ENCODE measurements at places on chromosomes 4 and X.

DNA sequence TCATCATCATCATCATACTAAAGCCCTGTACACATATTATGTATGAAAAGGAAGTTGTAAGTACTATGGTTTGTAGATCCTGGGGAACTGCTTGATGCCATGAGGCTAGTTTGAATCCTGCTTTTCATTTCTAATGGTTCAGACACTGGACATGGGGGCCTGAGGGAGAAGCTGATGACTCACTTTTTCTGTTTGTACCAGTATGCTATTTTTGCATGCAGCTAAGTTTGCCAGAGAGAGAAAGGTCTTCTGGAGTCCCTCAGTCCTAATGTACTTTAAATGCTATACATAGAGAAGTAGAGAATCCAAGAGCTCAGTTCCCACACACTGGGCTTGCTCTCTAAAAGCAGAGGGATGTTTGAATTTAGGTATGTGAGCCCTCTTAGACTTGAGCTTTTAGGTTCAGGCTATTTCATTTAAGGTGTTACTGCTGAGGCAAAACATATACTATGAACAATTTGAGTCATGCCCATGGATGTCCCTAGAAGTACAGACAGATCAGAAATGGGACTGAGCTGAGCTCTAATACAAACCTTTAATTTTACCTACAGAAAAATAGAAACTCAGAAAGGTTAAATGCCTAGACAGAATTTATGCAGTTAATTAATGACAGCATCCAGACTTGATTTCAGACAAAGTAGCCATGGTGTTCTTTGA, 17.6 kb upstream of the HS3ST1 start:
- DNase-seq: no peak

DNA sequence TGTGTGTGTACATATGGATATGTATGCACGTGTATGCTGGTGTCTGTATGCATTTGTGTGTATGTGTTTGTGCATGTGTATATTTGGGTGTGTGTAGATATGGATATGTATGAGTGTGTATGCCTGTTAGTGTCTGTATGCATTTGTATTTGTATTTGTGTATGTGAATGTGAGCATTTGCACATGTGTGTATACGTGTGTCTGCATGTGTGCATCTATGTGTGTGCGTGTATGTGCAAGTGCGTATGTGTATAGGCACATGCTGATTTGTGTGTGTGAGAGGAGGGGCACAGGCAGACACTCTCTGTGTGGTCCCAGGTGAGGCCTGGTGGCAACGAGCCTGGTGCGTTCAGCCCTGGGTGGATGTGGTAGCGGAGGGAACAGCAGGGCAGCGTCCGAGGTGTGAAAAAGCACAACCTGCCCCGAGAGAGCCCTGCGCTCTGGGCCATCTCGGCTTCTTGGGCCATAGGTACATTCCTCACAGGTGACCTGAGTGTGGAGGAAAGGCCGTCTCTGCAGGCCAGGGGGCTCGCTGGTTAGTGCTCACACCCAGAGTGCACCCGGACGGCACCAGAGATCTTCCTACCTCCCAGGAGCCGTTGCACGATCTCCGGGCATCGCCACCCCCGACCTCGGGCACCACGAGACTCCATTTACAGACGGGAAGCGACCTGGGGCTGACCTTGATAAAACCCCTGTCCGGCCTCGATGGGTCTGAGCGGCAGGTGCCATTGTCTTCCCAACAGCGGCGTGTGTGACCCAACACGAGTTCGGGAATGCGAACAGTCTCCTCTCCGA, 45.0 kb downstream of the ASMT start:
- DNase-seq: no peak

DNA sequence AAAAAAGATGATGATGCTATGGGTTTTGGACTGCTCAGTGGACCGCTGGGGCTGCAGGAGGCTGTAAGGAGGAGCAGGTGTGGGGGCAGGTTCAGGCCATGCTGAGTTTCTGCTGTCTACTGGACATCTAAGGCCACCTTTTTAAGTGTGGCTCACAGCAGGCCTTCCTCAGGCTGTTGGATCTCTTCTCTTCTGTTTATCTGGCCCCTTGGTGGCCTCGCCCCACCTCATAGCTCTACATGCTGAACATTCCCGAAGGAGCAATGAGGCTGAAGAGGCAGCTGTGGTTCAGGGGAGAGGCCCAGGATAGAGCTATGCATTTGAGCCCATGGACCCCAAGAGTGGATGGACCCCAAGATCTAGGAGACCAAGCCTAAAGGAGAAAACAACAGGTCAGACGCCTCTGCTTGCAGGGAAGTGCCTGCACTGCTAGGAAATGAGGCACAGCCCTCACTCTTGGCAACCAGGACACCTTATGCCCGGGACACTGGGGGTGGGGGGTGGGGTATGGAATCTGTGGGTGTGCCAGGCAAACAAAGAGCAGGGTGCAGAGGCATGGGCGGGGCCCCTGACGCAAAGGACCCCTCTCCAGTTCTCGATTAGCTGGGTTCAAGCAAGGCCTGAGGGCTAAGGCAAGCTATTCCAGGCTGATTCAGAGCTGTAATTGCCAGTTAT, 168.9 kb downstream of the BCOR start:
- no peak for DNase-seq

DNA sequence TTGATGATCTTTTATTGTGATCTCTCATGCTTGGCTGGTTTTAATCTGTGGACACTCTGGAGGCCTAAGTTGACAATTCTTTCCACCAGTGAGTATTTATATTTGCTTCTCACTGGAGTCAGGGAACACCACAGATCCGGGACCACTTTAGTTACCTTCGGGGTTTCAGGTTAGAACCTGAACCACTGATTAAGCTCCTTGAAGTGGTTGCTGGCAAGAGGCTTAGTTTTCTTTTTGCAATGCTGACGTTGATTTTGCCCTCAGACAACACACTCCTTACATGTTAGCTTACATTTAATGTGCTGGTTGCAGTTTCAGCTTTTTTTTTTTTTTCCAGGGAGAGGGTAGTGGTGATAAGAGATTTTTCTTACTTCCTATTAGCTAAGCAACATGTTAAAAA, 10.5 kb upstream of the ZNF330 start:
- no peak for DNase-seq

- DNase-seq: no peak
Observed at GRCh38 chr4:143403553-143403820, 66.8 kb downstream of the GAB1 start.

GRCh38 chr4:12499693-12500092, 984.4 kb downstream of the RAB28 start:
- DNase-seq: no peak

DNA sequence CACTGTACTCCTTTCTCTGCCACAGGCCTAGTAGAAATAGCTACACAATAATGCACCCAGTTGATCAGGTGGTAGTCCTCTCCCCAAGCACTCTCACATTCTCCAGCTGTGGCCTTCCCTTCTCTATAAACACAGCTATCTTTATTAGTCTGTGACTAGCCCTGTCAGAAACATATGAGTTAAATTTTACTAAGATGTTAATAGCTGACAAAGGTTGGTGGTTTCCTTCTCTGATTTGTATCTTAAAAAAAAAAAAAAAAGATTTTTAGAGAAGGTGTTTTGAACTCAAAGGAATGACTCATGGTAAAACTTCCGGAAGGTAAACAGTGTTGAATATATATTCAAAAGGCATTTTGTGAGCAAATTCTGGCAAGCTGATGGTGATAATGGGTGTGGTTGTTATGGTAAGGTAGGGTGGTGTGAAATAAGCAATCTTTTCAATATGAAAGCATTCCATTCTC, 327.4 kb downstream of the PPP3CA start:
- DNase-seq: no peak

GRCh38 chrX:132631579-132632232, 142.9 kb upstream of the MBNL3 start:
- no peak for DNase-seq

DNA sequence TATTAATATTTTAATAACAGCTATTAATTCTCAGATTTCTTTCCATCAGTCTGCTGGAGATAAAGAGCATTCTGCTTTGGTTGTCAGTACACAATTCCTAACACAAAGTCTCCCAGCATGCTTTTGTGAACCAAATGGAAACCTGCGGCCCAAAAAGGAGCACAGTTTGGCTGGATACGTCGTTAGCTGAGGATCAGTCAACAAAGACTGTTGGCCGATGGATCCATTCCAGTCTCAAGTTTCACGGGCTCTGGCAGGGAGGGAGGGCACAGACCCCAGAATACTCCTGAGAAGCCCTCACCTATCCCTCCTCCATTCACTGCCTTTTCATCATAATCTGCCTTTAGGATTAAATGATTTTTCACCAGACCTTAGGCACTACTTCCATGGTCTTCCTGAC, 26.3 kb upstream of the PRSS48 start:
- DNase-seq: no peak

- no peak for DNase-seq
Observed at GRCh38 chr4:152455311-152455710, 80.6 kb downstream of the FBXW7 start.

DNA sequence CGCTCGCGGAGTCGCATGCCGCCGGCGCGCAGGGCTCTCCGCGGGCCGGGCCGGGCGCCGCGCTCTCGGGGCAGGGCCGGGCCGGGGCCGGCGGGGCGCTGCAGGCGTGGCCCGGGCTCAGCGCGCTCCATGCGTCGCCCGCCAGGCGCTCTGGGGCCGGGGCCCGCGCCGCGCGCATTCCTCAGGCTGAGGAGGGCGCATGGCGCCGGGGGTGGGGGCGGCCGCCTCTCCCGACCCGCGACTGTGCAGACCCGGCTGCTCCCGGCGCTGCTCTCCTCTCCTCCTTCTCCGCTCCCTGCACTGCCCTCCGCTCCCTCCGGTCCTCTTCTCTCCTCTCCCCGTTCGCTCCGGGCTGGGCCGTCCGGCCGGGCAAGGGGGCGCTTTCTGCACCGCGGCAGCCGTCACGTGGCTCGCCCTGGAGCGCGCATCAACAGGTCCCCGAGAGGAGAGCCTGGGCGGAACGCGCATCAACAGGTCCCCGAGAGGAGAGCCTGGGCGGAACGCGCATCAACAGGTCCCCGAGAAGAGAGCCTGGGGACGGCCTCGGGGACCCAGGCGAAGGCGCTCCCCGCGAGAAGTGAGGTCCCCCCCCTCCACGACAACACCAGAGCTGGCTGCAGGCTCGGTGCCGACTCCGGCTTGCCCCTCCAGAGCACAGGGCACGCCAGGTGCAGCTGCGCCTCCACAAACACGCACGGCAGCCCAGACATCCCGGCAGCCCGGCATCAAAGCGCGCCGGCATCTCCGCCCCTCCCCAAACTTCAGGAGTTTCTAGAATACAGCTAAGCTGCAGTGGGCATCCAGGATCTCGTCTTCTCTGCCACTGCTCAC, 12.9 kb downstream of the PPP2R3B start:
- no peak for DNase-seq

DNA sequence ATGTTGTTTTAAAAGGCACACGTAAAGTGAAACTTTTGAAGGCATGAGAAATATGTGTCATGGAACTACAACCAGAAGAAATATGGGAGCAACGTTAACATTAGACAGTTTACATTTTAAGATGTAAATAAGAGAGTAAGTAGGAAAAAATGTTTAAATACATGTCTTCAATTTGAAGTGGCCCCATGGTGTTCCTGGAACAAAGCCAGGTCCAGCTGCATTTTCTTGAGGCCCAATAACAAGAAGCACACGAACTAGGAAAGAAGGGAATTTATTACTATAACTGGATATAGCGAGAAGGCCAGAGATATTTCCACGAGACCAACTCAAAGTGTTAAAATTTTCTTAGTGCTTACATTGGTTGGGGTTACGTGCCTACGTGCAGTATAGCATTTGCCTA, 458.1 kb downstream of the KCTD8 start:
- no peak for DNase-seq

- DNase-seq: no peak
Observed at GRCh38 chr4:73034896-73035295, 34.6 kb downstream of the COX18 start.

- no peak for DNase-seq
Observed at GRCh38 chr4:111506706-111507105, 638.5 kb upstream of the FAM241A start.

- no peak for DNase-seq
Observed at GRCh38 chr4:174157106-174157607, 126.3 kb downstream of the FBXO8 start.

- no peak for DNase-seq
Observed at GRCh38 chr4:52837716-52838558, 24.2 kb upstream of the RASL11B start.

DNA sequence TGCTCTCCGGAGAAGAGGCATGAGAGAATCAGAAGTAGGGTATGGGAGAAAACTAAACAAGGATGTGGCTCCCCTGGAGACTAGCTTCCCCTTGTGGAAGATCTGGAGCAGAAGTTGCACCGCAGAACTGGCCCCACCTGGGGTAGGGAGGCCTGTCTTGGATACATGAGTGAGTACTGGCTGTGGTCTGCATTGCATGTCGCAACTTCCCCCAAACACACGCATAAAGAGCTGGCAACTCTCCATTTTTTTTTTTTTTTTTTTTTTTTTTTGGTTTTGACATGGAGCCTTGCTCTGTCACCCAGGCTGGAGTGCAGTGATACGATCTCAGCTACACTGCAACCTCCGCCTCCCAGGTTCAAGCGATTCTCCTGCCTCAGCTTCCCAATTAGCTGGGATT, 119.9 kb downstream of the EGF start:
- no peak for DNase-seq

DNA sequence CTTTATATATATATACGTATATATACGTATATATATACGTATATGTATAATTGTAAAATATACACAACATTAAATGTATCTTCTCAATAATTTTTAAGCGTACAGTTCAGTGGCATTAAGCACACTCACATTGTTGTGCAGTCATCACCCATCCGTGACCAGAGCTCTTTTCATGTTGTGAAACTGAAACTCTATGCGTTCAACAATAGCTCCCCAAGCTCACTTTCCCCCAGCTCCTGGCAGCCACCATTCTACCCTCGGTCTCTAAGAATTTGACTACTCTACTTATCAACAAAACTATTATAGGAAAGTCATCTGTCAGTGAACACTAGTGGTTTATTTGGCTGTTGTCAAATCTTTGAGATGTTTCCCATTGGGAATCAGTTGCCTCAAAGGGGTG, 621.8 kb upstream of the GALNT7 start:
- DNase-seq: no peak

DNA sequence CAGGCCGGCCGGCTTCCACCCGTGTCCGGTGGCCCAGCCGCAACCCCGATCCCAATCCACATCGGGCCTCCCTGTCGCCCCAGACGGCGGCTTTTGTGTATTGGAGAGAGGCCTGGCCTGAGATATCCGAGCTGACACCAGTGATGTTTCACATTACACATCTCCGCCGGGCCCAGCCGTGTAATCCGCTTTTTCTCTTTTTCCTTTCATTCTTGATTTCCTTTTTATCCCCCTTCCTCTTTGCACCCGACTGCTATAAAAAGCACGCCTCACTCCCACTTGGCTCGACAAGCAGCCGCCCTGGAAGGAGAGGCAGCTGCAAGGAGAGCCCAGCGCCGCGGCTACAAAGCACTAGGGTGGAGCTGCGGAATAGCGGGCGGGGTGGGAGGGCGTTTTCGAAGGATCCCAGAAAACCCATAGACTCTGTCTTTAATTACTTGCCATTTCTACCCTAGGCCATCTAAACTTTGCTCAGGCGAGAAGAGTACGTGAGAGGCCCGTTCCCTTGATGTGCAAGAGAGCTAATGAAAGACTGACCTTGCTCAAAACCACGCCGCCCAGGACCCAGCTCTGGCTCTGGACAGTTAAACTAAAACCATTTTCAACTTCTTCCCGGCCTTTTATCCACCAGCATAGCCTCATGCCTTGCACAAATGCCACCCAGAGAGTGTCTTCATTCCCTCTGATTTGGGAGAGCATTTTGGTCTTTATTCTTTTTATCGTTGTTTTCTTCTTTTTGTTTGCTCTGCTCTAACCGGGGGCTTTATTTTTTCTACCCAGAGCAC, 3.2 kb downstream of the PITX2 start:
- no peak for DNase-seq

All from activated CD8-positive, alpha-beta memory T cell treated with anti-CD3 and anti-CD28 coated beads for 1 hour (primary cell).